ENCODE measurements at places on chromosomes 5 and 9.

DNA sequence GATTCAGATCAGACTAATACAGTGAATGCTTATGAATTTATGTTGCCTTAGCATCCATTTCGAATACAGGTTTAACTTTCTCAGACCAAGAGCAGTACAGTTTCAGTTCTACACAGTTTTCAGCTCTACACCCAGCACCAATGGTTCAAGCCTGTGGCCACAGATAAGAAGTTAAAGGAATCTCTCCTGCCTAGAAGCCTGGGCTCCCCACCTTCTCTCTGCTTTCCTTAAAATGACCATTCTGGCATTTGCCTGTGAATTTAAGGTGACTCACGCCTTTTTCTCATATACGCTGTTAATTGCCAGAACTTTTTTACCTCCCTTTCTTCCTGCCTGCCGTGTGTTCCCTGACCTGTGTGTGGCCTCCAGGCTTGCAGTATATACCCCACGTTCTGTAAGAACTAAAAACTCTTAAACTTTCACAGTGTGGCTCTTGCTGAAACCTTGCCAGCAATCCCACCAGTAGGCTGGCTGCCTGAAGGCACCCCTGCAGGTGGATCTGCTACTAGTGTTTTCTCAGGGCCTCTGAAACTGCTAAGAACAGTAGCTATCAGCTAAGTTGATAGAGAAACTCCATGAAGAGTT is 692.8 kb upstream of the CDH18 start:
- no peak for DNase-seq

GRCh38 chr5:14413331-14413750 is 168.3 kb upstream of the OTULINL start:
- DNase-seq, result peak; percentile 40

DNA sequence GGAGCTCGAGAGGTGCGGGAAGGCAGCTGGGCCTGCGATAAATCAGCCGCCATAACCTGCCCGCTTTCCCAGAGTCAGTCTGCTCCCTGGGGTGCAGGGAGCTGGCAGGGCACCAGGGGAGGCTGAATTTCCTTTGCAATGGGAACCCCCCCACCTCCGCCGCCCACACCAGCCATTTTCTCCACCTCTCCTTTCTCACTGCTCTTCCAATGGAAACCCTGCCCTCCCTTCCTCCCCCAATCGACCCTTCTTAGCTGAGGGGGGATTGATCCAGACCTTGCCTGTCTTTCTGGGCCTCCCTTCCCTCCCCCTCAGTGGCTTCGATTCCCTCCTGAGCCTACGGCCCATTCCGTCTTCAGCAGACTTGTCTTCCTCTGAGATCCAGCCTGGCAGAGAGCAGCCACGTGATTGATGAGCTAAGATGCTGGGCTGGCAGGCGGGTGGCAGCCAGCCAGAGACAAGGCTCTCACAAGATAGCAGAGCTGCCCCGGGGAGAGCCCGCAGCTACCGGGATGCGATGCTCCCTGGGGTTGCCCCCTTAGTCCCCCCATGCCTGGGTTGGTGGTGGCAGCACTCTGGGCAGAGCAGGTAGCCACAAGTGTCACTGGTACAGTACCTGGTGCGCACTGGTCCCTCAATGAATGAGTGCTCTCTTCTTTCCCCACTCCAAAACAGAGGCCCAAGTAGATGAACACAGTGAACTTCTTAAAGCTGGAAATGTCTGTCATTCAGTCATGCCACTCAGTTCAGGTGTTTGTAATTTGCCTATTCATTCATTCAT is 53.7 kb upstream of the FABP6 start:
- no peak for DNase-seq

GRCh38 chr5:116423141-116423540 is 151.5 kb downstream of the SEMA6A start:
- DNase-seq, result no peak

DNA sequence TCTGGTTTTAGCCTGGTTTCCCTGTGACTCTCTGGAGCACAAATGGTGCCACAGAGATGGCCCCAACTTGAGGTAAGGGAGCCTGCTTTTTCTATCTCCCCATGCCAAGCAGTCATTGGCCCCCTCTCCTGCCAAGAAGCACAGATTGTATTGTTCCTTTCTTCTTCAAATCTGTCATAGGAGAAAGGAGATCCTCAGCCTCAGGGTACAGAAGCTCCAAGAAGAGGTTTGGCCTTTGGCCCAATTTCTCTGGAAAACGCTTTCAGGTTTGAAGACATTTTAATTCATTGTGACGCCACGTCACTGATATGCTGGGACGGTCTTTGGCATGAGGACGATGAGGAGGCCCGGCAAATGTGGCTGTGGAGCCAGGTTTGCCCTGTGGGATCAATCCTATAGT is 29.2 kb upstream of the PANK3 start:
- no peak for DNase-seq

DNA sequence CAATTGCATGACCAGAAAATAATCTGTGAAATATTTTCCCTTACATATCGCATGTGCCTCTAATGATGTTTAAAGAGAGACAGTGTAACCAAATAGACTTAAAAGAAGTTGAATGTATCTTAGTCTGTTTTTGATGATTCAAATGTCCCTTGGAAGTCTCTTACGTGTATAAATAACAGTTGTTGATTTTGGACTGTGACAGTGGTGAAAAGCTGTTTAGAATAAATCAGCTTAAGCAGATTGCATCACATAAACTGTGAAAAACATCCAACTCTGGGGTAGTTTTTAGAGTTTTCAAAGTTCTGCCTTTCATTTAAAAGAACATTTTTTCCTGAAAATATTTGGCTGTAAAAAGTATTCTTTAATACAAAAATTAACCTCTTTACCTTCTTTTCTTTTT is 301.1 kb downstream of the PRR16 start:
- DNase-seq, result no peak

- DNase-seq, result no peak
Measured at GRCh38 chr9:7358876-7359275, 440.7 kb downstream of the DMAC1 start.

Data from T-cell (primary cell).